Activated CD4-positive, alpha-beta memory T cell treated with anti-CD3 and anti-CD28 coated beads, Interleukin-2, amount 10 ng/mL, durations not matched to agents 7 days and 5 days (primary cell): ENCODE measurements at places on chromosomes 6 and 20.

GRCh38 chr20:53307964-53308597 is 285.6 kb downstream of the ZNF217 start:
- no peak for DNase-seq

DNA sequence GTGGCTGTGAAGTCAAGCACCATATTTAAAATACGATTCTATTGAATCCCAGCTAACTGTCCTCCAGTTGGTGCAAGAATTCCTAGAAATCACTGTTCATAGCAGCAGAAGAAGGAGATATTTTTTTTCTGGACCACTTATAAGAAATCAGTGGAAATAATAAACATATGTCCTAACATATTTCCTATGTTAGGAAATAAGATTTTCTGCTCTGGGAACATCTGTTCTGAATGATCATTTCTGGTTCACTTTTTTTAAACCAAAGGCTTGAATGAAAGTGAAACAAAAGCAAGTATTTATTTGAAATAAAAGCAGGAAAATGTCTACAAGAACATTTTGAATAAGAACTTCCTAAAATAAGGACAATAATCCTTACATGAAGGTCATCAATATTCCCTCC is 138.9 kb upstream of the RALGAPA2 start:
- DNase-seq, result no peak

- no peak for DNase-seq
Observed at GRCh38 chr6:108446629-108447150, 114.0 kb upstream of the FOXO3 start.

GRCh38 chr6:55714831-55715230 is 135.8 kb upstream of the HMGCLL1 start:
- no peak for DNase-seq

- no peak for DNase-seq
Observed at GRCh38 chr6:125957845-125958244, 1.3 kb downstream of the HINT3 start.

DNA sequence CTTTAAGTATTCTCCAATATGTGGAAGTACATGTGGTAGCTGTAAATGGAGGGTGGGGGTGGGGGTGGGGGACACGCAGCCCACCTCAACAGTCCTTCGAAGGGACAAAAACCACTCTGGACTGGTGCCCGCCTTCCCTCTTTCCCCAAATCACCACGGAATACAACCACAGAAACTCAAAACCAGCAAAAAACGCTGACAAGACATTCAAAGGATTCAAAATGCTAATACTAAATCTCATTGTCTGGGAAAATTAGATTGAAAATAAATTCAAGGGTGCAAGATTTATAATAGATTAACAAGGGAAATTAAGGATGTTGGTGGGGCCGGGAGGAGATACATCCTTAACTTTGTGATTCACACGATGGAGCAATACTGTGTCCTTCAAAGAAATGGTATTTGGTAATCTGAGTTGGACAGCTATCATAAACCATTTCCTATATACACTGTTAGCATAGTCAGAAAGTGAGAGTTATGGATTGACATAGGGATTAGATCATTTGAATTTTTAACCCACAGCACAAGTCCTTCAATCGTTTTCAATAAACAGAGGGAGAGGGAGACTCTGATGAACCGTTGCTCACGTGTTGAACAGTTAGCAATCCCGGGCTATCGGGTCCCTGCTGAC is 766 bp upstream of the TBC1D22B start:
- DNase-seq, result no peak

DNA sequence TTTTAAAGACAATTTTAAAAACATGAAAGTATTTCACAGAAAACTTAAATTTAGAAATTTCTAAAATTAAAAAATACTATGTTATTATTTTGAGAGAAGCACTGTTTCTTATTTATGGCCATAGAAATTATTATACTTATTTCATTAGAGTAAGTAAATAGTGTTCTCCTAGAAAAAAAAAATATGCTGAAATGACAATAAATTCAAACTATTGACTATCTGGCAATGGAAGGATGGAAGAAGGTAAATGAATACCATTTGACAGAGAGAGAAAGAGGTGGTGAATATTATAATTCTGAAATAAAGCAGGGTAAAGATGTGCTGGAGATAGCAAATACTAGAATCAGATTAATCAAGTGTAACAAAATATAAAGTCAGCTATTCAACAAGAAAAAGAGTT is 294.8 kb downstream of the PTPRK start:
- no peak for DNase-seq

GRCh38 chr20:43937591-43937990 is 22.9 kb downstream of the TOX2 start:
- no peak for DNase-seq

DNA sequence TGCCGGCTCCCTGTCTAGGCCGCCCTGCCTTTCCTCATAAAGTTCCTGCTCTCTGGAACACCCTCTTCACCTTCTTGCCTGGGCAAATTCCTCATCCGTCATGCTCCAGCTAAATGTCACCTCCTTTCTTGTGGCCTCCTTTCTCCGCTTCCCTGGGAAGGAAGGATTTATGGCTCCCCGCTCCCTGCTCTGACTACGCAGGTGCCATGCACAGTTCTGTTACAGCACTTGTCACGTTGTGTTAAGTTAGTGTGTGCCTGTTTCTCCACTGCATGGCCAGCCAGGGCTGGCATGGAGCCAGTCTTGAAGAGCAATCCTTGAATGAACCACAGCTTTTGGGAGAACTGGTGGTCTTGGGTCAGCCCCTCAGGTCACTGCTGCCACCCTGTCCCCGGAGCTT is 61.7 kb downstream of the CD40 start:
- DNase-seq, result no peak
